Activated naive CD4-positive, alpha-beta T cell treated with anti-CD3 and anti-CD28 coated beads, Interleukin-2, amount 50 U/mL, for 16 hours (primary cell): ENCODE measurements at places on chromosomes 3 and 15.

GRCh38 chr3:116199063-116199462 is 246.2 kb downstream of the LSAMP start:
- DNase-seq: no peak

GRCh38 chr3:29870136-29870535 is 589.3 kb downstream of the RBMS3 start:
- DNase-seq: no peak

GRCh38 chr15:42048821-42049200 is 28.0 kb upstream of the PLA2G4E start:
- no peak for DNase-seq

GRCh38 chr15:90064911-90065681 is 37.2 kb downstream of the IDH2 start:
- DNase-seq: no peak

DNA sequence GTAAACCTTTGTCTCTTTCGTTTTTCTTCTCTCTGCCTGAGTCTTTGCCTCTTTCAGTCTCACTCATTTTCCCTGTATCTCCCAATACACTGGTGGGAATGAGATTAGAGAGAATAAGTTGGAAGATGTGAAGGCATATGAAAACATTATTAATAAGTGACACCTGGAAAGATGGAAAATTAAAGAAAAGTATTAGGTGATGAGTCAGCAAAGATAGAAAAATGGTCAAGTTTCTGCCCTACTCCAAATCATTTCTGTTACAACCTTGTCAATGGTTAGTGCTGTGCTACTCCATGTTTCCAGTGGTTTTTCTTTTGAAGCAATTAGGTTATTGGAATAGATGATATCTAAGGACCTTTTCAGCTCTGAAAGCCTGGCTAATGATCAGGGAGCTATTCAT is 252.8 kb downstream of the LSAMP start:
- DNase-seq: no peak

GRCh38 chr3:9600597-9600996 is 47.0 kb upstream of the LHFPL4 start:
- peak; percentile 11 for DNase-seq

GRCh38 chr15:78224023-78224411 is 10.3 kb downstream of the ACSBG1 start:
- no peak for DNase-seq

- DNase-seq: no peak
These were observed 6.3 kb downstream of the MTMR10 start for GRCh38 chr15:30985081-30985531.

GRCh38 chr3:4704552-4704951 is 211.4 kb downstream of the ITPR1 start:
- DNase-seq: no peak

GRCh38 chr15:27681038-27681437 is 418.1 kb downstream of the OCA2 start:
- DNase-seq: no peak

GRCh38 chr3:107309312-107309711 is 67.9 kb upstream of the CCDC54 start:
- no peak for DNase-seq

DNA sequence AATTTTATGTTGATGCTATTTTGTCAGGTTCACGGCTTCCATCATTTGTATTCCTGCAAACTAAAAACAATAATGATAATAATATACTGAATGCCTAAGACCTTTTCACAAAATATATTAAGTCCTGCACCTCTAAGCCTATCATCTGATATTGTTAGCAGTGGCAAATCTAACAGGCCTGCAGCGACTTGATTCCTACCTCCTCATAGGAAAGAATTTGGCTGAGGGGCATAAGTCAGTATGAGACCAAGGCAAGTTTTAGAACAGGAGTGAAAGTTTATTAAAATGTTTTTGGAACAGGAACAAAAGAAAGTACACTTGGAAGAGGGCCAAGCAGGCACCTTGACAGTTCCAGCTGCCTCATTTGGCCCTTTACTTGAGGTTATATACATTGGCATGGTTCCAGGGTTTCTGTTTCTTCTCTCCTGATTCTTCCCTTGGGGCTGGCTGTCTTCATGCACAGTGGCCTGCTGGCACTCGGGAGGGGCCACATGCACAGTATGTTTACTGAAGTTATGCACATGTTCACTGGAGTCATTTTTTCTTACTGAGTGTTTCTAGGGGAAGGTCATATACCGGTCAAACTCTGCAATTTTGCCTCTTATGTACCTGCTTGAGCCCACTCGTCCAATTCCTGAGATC is 418.1 kb downstream of the EPHA6 start:
- DNase-seq: no peak

GRCh38 chr15:36951731-36952247 is 148.6 kb downstream of the MEIS2 start:
- DNase-seq: no peak

- no peak for DNase-seq
These were observed 491.1 kb downstream of the FHIT start for GRCh38 chr3:60760145-60760544.

DNA sequence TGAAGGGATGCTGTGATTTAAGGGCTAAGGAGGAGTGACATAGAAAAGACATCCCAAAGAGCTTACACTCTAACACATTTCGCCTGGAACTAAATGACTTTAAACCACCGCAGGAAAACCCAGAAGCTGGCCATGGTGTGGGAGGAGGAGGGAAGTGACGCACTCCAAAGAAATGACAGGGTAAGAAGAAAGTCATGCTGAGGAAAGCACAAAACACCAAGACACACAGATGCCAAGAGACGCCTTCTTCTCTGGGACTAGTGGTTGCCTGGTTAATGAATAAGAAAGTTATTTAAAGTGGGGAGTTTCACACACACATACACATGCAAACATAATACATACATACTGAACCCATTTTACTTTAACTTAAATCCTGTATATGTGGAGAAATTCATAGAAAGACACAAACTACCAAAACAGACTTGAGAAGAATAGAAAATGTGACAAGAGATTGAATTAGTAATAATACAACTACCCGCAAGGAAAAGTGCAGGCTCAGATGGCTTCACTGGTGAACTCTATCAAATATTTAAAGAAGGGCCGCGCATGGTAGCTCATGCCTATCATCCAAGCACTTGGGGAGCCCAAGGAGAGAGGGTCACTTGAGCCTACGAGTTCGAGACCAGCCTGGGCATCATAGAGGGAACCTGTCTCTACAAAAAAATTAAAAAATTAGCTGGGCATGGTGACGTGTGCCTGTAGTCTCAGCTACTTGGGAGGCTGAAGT is 125.5 kb downstream of the NSMCE3 start:
- DNase-seq: no peak

DNA sequence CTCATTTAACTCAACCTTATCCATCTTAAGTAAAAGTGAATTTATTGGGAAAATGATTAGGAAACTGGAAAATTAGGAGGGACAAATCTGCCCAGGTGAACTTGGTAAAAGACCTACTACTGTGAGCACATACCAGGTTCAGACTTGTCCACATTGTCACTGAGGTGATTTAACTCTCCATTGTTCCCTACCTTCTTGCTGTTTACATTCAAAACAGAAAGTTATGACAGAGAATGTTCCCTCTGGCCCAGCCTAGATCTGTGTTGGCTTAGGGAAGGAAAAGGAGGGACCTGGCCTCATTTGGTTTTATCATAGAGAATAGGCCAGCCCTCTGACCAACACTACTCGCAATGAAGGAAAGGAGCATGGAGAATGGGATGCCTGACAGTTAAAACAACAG is 117.6 kb downstream of the SATB1 start:
- no peak for DNase-seq
